ENCODE measurements at places on chromosomes 7 and 10.

- no peak for DNase-seq
Observed at GRCh38 chr7:92275327-92275726, 29.6 kb downstream of the ANKIB1 start.

DNA sequence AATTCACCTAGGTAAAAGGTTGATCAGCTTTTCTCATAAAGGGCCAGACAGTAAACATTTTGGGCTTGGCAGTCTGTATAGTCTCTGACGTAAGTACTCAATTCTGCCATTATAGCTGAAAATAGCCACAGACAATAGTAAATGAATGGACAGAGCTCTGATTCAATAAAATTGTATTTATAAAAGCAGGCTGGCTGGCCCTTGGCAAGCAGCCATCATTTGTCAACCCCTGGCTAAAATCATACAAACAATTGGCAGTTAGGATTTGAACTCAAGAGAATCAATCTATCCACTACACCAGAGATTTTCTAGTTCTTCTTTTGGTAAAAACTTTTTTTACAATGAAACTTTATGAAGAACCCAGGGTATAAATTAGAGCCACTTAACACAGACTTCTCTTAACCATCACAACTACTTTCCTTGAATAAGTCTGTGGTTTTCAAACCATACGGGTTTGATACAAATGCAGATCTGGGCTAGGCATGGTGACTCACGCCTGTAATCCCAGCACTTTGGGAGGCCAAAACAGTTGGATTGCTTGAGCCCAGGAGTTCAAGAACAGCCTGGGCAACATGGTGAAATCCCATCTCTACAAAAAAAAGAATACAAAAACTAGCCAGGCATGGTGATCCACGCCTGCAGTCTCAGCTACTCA lies 124.5 kb downstream of the SLC16A9 start:
- no peak for DNase-seq

DNA sequence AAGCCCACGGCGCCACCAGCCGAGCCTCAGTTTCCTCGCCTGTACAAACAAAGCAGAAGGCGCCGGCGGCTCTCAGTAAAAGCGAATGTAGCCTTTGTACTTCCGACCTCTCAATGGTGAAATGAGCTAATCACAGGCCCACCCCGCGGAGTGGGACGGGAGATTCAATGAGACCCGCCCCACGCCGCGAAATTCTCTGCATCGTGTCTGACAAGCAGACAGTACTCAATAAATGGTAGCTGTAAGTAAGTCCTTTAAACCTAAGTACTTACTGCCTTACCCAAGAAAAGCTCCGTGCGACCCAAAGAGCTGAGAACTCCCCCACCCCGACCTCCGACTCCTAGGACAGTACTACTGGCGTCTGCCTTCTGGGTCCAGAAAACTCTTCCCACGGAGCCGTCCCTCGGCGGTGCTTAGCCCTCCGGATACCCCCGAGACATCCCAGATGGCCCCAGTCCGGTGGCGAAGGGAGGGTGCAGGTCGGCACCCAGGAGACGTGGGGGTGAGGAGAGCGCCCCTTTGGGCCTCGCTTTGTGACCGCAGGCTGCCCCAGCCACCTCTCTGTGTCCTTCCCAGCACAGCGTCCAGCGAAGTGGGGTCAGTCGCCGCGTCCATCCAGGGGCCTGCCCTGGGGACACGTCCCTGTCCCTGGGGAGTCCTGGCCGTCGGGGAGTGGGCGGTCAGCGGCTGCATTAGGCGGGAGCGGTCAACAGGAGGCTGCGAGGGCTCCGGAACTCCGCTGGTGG lies 972 bp upstream of the CXCL12 start:
- DNase-seq: no peak

DNA sequence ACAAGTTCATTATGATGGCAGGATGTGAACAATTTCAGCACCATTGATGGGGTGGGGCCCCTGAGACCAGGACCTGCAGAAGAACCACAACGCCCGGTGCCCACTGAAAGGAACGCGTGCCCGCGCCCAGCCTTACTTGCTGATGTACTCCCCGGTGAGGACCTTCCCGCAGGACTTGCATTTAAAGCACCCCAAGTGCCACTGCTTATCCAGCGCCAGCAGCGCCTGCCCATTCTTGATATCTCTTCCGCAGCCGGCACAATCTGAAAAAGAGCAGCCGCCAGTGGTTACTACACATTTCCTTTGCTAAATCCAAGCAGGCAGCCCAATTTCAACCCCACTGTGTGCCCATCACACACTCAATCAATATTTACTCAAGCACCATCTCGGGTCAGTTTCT lies 110.6 kb downstream of the ABLIM1 start:
- no peak for DNase-seq

- DNase-seq: no peak
Observed at GRCh38 chr7:916291-916941, 38.1 kb downstream of the ADAP1 start.

- no peak for DNase-seq
Observed at GRCh38 chr10:124104011-124104627, 10.7 kb upstream of the CHST15 start.

DNA sequence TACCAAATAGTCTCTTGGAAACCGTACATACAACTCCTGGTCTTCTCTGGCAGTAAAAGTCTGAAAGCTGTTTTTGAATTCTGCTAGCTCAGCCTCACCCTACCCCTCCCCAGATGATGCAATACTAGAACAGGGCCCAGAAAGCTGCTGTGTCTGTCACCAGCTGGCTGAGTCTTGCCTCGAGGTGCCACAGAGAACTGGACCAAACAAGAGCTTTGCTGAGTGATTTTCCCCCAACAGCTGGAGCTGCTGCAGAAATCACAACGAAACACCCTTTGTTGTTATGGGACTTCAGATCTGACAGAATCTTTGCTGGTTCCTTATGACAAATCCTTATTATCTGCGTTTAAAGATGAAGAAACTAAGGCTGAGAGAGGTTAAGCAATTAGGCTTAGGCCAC lies 134.1 kb downstream of the SPAG6 start:
- DNase-seq: no peak

- no peak for DNase-seq
Observed at GRCh38 chr7:15751191-15751701, 64.8 kb upstream of the MEOX2 start.

- DNase-seq: no peak
Observed at GRCh38 chr7:5683280-5683670, 98.2 kb downstream of the RNF216 start.

GRCh38 chr7:21092766-21093702 lies 306.3 kb upstream of the SP8 start:
- DNase-seq: no peak

DNA sequence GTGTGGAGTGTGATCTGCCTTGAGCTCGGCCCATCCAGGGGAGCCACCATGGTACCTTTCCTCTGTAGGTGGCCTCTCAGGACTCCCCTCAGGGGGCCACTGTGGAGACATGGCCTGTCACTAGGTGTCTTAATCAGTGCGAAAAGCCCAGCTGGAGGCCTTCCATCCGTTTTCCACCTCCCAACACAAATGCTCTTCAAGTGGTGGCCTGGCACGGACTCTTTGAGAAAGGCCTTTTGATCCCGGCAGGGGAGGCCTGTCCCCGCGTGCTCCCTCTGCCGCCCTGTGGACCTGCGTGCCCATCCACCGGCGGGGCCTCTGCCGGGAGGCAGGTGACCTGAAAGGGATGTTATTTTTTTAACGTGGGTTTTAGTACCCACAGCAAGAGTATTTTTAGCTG lies 149.5 kb downstream of the RGS10 start:
- DNase-seq: no peak

GRCh38 chr10:33193057-33193700 lies 141.3 kb downstream of the NRP1 start:
- DNase-seq: peak; percentile 85

- no peak for DNase-seq
Observed at GRCh38 chr10:34962866-34963265, 127.3 kb downstream of the CUL2 start.

DNA sequence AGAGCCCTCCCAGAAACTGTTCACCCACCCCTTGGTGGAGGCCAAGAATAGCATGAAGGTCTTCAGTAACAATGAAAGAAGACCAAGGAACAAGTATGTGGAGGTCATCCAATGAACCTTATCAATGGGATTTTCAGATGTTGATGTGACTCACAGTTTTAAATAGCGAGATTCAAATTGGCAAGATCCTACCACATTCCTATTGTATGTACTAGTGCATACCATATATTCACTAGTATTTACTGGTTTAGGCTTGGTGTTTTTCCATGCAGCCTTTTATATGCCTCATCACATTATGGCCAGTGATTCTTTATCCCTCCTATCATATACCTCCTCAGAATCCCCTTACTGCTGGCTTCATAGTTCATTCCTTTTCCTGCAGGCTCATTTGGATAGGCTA lies 54.4 kb downstream of the ITGB8 start:
- no peak for DNase-seq

DNA sequence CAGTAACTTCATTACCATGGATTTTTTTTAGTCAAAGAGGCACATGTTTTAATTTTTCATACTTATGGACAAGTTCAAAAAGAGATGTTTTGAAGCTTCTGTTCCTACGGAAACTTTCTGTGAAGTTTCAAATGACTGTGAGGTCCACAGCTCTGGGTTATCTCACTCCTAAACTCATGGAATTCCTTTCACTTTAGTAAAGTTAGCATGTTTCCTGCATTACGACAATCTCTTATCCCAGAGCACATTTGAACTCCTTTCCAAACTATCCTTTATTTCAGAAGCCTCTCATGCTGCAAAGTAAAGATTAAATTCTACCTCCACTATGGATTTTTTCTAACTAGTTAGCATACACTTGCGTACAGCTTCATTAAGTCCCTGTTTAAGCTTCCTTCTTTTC lies 15.3 kb upstream of the ADD3 start:
- no peak for DNase-seq

GRCh38 chr7:72706521-72706920 lies 121.5 kb downstream of the TYW1B start:
- DNase-seq: no peak

GRCh38 chr7:70893422-70893821 lies 238.5 kb upstream of the GALNT17 start:
- DNase-seq: no peak

DNA sequence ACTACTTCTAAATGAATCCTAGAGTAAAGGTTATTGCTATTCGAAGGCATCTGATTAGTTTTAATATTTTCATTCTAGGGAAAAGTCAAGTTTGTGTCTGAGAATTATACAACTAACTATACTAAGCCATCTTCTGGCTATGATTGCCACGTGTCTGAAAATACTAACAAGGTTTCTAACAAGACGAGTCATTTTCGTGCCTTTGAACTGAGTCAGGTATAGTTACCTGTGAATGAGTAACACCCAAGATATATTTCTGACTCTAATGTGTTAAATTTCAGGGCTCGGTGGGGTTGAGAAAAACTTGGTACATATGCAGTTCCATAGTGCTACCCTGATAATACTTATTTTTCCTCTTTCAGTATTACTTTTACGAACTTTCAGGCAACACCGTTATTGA lies 35.5 kb downstream of the TASOR2 start:
- no peak for DNase-seq

GRCh38 chr10:84205049-84205852 lies 10.9 kb downstream of the CDHR1 start:
- DNase-seq: peak; percentile 16

DNA sequence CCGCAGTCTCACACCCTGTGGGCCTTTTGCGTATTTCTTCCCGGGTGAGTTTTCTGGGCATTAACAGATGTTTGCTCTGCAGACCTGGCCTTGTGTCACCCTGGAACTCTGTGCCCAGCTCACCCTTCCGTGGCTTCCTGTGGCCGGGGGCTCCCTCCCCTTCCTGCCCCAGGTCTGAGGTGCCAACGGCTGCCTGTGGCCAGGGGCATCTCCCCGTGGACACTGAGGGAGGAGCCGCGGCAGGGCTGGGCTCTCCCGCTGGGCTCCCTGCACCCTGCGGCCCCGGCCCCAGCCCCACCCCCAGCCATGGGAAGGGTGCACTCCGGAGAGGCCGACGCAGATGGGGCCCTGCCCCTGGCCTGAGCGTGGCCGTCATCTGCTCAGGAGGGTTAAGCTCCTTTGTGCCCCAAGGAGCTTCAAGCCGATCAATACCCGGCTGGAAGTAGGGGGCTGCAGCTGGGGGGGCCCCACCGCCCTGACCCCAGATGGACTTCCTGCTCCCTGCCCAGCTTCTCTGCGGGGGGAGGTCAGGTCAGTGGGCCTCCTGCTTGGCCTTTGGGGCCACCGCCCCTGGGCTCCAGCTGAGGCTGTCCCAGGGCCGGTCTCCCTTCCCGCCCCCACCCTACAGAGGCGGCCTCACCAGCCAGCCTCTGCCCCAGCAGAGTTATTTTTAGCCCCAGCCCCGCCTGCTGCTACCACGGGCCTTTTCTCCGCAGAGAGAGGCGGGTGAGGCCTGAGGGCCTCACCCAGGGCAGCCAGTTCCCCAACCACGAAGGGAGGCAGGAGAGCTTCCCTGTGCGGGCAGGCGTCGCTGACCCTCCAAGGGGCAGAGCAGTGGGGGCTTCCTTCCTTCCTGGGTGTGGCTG lies 24.2 kb downstream of the PWWP2B start:
- no peak for DNase-seq

GRCh38 chr10:31353574-31353973 lies 34.6 kb downstream of the ZEB1 start:
- no peak for DNase-seq

DNA sequence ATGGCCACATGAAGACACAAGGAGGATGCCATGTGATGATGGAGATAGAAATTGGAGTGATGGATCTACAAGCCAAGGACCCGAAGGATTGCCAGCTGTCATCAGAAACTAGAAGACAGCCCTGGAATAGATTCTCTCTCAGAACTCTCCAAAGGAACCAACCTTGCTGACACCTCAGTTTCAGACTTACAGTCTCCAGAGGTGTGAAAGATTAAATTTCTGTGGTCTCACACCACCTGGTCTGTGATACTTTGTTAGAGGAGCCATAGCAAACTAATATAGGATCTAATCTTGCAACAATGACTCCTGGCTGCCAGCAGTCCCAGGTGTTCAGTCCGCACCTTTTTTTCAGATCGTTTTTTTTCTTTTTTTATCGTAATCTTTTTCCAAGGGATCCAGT lies 647.3 kb upstream of the GHITM start:
- DNase-seq: no peak

DNA sequence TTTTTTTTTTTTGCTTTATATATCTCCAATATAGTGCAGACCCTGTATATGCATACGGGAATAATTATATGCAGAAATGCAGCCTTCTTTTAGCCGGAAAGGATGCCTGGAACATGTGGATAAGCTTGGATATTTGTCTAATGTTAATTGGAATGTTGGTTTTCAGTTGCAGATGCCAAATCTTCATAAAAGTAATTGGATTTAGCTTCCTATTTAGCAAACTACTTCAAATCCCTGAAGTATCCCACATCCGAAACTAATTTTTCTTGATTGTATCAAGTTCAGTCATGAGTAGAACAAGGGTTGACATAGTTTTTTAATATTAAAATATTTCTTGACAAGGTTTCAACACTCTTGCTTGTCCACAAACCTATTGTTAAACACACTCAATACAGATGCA lies 281.7 kb downstream of the BBS9 start:
- no peak for DNase-seq
